ENCODE measurements at places on chromosomes 5 and 9.

DNA sequence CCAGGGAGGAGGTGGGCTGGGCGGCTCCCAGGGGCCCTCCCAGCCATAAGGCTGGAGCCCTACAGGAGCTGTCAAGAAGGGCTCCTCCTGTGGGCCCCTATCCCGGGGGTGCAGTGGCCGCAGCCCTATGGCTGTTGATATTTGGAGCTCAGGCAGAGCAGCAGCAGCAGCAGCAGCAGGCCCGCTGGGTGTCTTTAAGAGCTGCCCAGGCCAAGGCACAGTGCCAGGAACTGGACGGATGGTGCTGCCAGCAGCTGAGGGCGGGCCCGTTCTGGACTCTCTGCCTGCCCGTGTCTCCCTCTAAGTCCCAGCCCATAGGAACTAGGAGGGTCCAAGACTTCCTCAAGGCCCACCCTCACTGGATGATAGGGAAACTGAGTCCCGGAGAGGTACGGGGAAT lies 3.6 kb downstream of the AK1 start:
- peak; percentile 23 for DNase-seq

GRCh38 chr9:31736581-31737179 lies 647.8 kb upstream of the ACO1 start:
- DNase-seq: no peak

DNA sequence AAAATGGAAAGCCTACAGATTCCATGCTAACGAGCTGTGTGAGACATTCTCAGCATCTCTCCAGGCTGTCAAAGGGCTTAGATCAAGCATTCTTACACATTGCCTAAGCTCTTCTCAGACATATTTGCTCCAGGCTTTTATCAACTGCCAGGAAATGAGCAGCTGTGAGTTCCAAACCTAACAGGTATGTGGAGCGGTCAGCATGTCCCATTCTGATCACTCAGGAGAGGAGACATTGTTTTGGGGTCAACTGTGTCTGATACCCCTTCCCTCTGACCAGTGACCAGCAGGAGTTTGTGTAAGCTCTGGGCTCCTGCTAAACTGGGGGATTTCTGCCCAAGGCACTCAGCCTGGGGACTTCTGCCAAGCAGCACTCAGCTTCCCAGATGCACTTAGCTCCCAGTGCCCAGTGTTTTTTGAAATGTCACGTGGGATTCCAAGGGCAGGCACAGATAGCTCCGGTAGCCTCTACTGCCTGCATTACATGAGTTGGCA lies 229.1 kb downstream of the SEC61B start:
- peak; percentile 26 for DNase-seq

GRCh38 chr5:157590478-157590877 lies 14.9 kb upstream of the ADAM19 start:
- DNase-seq: peak; percentile 16

DNA sequence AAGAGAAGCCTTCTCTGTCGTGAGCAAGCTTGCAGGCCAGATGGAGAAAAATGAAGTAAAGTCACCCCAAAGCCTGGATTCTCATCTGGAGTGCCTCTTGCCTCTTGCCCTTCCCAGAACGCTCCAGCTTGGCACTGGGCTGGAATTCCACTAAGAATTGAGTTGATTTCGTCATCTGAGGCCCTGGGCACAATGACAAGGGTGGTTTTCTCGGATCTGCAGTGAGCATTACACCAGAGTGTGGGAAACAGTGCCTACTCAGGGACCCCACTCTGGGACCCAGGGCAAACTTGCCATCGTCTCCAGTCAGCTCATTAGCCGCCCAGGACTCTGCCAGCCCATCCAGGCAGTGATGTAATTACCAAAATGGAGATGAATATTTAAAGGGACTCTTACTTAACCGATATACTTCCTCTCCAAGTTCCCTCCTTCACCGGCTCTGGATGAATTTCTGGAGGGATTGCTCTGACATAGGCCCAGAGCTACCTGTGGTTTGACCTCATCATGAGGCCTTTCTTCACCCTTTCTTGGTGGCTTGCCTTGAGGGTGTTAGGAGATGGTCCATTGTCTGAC lies 44.7 kb upstream of the LCP2 start:
- no peak for DNase-seq

DNA sequence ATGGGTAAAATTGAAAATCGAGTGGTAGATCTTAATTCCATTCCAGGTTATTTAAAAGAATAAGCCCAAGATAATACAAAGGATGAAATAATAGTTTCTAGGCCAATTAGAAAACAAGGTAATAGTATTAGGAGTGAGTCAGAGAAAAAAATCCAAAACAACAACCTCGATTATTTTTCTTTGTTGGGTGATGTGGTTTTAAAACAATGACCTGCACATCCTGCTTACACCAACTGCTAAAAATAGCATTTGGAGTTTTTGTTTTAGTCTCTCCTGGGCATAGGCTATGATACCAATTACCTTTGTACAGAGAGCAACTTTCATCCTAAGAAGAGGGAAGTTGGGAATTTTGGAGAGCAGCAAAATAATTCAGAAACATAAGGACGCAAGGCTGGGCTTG lies 101.7 kb upstream of the MYO10 start:
- DNase-seq: peak; percentile 13

DNA sequence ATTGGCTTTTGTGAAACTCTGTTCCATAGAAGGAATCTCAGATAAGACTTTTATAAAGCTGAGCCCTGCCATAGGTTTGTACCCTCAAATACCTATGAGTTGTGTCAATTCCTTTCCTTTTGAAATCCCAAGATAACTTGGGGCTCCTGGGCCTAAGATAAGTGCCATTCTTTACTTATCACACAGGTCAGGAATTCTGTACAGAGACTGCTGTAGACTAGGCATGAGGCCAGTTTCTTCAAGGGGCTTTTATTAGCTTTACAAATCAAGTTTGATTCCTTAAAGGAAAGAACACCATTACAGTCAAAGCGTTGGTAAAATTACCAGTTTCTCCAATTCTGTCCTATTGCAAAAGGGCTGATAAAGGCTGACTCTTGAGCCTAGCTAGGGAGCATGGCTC lies 39.2 kb downstream of the SHC3 start:
- peak; percentile 21 for DNase-seq

- DNase-seq: no peak
Measured at GRCh38 chr5:141672841-141673813, 8.9 kb downstream of the ARAP3 start.

GRCh38 chr5:180806351-180807011 lies 3.9 kb upstream of the MGAT1 start:
- no peak for DNase-seq

GRCh38 chr9:77514886-77515711 lies 133.0 kb downstream of the GNA14 start:
- DNase-seq: peak; percentile 71

DNA sequence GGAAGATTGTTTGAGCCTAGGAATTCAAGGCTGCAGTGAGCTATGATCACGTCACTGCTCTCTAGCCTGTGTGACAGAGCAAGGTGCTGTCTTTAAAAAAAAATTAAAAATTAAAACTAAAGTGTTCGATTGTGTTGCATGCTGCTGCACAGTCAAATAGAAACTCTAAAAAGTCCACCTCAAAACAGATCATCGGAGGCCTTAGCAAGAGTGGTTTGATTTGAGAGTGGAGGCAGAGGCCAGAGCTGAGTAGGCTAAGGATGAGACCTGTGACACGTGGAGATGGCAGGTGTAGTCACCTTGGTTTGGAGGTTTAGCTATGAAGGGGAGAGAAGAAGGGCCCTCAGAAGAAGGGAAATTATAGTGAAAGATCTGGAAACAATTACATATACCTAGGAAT lies 2.8 kb upstream of the PTPDC1 start:
- no peak for DNase-seq

- DNase-seq: peak; percentile 79
Measured at GRCh38 chr5:135308752-135309151, 90.3 kb downstream of the MACROH2A1 start.

DNA sequence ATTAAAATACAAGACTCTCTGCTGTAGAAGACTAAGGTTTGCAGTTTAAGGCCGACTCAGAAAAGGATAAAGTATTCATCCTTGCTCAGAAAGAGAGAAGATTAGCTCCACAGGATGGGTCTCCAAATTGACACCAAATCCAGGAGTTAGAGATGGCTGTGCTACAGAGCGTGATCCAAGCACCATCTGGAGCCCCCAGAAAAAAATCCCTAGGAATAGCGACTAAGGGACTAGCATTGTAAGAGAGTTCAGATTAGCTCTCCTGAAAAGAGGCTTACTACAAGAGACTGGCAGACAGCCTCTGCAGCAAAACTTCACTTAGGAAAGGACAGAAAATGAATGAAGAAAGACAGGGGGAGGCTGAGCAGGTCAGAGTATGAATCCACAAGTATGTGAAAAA lies 3.7 kb downstream of the SIL1 start:
- DNase-seq: no peak

DNA sequence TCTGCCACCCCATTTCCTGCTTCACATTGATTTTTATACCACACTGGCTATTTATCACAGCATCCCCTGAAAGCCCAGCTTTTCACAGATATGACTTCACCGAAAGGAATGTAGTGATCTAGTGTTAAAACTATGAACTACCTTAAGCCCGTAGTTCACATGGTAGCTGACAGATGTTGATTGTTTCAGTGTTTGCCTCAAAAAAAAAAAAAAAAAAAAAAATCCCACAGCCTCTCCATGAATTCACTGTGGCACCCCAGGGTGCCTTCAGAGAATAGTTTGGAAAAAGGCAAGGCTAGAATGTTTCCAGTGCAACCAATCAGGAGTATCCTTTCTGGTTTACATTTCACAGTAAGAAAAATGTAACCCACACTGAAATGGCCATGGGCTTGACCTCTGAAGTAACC lies 37.1 kb downstream of the GLIS3 start:
- DNase-seq: peak; percentile 42

- peak; percentile 84 for DNase-seq
Measured at GRCh38 chr9:137049544-137050449, 3.8 kb upstream of the NPDC1 start.

Data from adipocyte (in vitro differentiated cells).